Chondrocyte (in vitro differentiated cells): ENCODE measurements at places on chromosomes 6 and 20. TPM values are rescaled to one million over a fixed set of nuclear protein-coding genes. Genes with fewer than 3 reads are reported as not detected.

DNA sequence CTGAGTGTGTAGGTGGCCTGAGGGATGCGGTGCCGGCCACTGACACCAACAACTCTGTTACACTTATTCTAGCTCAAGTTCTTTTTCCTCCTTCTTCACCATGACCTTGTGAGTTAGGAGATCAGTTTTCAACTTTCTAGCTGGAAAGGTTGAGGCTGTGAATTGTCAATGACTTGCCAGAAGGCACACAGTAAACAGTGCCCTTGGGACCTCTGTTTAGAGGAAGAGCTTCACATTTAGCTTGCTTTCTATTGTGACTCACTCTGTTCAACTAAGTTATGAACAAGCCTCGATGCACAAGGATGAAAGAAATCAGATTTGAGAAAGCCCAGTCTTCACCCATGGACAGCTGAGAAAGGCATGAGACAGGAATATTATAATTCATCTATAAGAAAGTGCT lies 455.6 kb downstream of the MAFB start:
- DNase-seq: no peak

GRCh38 chr6:134602123-134602522 lies 284.2 kb upstream of the SGK1 start:
- no peak for DNase-seq

DNA sequence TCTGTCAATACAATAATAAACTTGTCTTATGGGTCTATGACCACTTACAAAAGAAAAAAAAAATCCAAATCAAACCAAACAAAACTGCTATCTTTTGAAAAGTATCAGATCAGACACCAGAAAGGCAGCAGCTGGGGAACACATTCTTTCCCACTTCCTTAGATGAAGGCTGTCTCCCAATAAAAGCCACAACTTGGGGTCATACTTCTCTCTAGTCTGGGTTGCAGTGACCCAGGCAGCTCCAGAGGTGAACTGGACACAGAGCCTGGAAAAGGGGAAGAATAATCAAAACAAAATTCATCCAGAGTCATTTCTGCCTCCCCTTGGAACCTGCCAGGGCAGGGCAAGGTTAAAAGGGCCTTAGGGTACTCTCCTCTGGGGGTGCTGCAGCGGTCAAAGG lies 19.1 kb downstream of the ATXN1 start:
- DNase-seq: no peak

The GFRAL gene
- not detected in 3 replicates for total RNA-seq

The PLTP gene
- 48.1 to 53.1 TPM (median 48.5 TPM) in 3 replicates for total RNA-seq

DNA sequence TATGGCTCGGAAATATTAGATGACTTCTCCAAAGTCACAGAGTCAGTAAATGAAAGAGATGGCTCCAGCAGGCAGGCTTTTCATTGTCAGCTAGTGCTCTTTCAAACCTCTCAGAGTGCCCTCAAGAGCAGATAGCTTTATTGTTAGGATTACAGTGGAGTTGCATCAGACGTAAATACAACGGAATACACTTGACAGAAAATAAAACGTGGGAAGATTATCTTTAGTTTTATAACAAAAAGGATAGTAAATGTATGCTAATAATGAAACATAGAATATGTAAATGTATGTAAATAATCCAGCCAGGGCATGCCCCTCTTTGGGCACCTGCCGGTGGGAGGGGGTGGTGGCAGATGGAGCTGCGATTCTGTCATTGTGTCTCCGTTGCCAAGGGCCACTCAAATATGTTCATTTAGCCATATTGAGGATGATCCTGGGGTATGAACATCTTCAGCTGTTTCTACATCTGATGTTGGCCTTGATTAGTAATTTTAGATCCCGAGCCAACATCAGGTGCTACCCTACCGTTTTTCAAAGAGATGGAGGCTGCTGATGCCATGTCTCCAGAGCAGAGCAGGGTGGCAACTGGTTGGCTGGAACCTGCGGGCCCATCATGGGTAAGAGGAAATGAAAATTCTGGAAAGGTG lies 358.3 kb upstream of the SULF2 start:
- no peak for DNase-seq

DNA sequence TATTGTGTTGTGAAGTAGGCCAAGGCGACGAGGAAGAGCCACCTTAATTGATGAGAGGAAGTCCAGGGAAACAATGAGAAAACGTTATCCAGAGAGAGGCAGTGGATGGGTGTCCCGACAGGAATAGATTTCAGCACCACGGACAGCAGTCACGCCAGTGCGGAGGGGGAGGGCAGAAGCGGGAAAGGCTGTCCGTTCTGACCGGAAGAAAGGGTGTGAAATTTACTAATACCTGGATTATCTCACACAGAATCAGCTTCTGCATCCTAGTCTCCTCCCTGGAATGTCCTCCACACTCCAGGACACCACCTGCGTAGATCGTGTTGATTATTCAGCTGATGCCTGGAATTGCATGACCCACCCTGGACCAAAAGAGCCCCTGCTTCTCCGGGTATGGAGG lies 7.4 kb upstream of the BPIFA3 start:
- DNase-seq: no peak

DNA sequence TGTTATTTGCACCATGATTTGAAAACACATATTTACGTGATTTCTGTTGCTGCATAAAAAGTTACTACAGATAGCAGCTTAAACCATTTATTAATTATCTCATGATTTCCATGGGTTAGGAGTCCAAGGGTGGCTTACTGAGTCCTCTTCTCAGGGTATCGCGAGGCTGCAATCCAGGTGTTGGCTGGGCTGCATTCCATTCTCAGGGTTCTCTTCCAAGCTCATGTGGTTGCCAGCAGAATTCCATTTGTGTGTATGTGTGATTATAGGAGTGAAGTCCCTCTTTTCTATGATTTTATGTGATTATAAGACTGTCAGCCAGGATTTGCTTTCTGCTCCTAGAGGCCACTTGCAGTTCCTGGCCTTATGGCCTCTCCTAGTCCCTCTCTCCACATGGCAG lies 135.1 kb downstream of the FAM83B start:
- DNase-seq: no peak

The NOX3 gene
- not detected in 3 replicates for total RNA-seq

DNA sequence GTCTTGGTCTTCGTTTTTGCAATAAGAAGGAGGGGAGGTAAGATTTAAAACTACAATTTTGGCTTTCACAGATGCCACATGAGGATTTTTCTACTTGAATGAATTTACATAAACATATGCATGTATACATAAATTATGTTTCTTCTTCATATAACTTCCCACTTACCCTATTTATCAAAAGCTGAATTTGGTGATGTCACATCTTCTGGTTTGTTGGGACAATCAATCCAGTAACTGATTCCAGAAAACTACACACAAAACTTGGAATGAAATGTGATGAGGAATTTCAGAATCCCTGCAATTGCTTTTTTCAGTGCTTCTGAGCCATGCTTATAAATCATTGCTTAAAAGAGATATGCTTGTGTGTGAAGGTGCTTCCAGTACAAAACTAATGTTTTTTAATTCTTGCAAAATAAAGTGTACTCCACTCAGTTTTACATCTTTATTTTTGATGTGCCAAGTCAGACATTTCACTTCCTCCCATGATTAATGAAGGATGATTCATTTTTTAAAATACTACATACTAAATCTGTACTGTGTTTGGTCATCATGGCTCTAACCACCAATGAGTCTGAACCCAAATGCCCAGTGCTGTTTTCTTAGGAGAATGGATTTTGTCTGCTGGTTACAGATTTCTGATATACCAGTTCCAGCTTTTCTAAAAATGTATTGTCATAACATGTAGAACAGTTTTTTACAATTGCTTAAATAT lies 32.1 kb upstream of the RIN2 start:
- DNase-seq: no peak

- no peak for DNase-seq
These were observed 12.2 kb upstream of the PRND start for GRCh38 chr20:4709261-4710105.

The PGK2 gene
- total RNA-seq: not detected in 3 replicates

DNA sequence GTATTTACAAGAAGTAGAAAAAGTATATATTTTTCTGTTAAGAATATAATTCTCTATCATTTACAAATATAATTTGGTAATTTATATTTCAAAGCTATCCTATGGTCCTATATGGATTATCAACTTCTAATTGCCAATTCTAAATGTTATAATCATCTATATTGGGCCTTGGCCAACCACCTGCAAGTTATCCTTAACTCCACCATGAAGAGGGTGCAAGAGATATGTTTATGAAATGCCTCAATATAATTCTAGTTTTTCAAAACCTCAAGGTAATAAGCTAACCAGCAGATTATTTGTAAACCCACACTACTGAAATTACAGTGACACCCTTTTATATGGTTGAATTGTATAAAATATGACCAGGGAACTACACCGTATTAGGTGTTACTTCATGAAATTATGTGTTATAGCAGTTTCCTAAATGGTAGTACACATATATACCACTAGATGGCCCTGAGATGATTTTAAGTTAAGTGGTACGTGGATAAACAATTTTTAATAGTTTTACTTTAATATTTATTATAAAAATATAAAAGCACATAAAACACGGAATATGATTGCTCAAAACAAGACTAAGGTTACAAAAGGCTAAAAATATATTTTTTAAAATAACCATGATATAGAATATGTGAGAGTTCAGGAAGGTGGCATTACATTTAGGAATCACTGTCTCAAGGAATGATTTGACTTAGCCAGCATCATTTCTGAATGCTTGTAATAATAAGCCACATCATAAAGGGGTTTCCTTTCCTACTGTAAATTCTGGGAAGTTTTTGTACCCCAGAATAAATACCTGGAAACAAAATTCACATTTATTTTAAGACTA lies 9.8 kb upstream of the PNISR start:
- no peak for DNase-seq

The ID4 gene
- 79.9 to 139 TPM (median 136 TPM) in 3 replicates for total RNA-seq

The OR12D1 gene
- not detected in 3 replicates for total RNA-seq

DNA sequence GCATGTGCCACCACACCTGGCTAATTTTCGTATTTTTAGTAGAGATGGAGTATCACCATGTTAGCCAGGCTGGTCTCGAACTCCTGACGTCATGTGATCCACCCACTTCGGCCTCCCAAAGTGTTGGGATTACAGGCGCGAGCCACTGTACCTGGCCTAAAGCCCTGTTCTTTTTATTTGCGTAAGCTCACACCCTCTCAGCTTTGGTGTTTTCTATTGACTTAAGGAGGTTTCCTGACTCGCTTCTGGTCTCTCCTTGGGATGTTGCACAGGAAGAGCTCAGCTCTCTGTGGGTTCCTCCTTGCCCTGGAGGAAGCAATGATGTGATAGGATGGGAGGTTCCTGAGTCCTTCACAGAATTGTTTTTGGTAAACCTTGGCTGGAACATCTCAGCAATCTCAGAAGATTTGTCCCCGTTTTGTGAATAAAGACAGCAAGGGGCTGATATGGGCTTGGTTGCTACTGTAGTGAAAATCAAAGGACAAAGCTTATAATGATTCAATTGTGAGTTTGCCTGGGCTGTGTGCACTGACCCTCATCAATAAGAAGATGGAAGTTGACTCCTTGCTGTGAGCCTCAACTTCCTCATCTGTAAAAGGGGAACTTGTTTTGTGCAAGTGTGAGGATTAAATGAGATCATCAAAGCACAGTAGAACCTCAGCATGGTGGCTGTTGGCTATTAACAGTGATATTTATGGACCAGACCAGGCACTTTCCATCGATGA lies 27.0 kb downstream of the TOX2 start:
- DNase-seq: no peak

DNA sequence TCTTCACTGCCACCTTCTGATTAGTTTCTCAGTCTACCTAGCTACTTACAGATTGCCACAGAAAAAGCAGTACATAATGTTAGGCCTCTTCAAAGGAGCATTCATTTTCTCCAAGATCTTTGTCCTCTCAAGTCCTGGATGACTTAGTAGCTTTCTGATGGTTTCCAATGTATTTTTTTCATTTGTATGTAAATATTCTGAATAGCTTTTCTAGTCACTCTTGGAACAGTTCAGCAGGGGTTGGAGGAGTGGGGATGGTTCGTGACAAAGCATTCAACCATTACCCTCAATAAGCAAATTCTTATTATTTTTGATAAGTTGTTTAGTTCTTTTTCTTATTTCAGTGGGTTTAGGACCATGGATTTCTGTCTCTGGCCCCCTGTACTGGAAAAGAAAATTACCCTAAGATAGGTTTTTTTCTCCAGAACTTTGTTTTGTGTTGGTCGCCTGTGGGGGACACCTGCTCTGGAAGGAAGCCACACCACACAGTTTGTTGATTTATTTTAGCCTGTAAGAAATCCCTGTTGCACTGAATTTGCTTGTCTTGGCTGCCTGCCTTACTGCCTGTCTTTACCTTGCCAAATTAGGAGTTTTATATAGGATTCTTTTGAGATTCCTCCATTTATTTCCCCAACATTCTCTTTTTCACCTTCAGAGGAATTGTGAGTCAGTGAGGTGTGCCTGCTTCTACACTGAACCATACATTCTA lies 247.9 kb downstream of the RFPL4B start:
- no peak for DNase-seq

DNA sequence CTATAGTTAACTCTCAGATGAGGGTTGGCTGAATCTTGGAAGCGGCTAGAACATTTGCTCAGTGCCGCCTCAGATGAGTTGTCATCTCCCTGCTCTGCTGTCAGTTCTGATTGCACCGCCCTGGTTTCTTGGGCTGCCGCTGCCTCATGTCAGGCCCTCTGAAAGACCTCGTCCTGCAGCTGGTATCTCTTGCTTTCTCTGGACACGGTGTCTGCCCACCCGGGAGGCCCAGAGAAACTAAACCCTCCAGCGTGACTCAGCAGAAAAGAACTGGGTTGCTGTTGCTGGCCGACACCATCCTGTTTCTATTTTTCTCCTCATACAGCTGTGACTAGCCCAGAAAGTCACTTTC lies 355.4 kb downstream of the CD83 start:
- no peak for DNase-seq

- no peak for DNase-seq
These were observed 1.6 kb downstream of the KLC4 start for GRCh38 chr6:43060755-43061633.

DNA sequence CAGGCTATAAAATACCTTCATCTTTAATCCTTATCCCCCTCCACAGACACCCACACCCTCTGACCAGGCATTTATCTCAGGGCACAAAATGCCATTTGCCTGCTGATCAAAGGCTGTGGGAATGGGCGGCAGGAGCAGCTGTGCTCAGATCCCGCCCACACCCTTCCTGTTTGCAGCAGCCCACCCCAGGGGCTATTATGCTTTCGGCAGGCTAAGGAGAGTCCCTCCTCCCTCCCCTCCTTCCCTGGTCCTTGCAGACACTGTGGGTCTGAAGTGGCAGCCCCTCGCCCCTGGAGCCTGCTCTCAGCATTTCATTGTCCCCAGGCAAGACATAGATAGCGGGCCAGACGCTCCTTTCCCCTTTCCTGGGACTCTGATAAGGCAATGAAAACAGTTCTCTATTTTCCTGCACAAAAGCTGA lies 220.8 kb upstream of the HEY2 start:
- no peak for DNase-seq

- DNase-seq: no peak
These were observed 622.4 kb upstream of the FLRT3 start for GRCh38 chr20:14959506-14960475.

GRCh38 chr6:84059082-84059481 lies 25.5 kb downstream of the MRAP2 start:
- DNase-seq: no peak

The CPNE1 gene
- total RNA-seq: 127 to 142 TPM (median 142 TPM) in 3 replicates

- DNase-seq: peak; percentile 94
These were observed at the start of gene CST3 for GRCh38 chr20:23637282-23638221. Gene CST3 (minus strand): TSS chr20:23637955. CDS start chr20:23637862, 93 bp downstream.
